ENCODE measurements at places on chromosomes 2 and 18. TPM values are rescaled to one million over a fixed set of nuclear protein-coding genes. Genes with fewer than 3 reads are reported as not detected.

GPC1 gene
- polyA plus RNA-seq: 97.8 TPM

CAPN14 gene
- not detected for polyA plus RNA-seq

- no peak for DNase-seq
These were observed 99.9 kb upstream of the FN1 start for GRCh38 chr2:215535741-215536140.

DNA sequence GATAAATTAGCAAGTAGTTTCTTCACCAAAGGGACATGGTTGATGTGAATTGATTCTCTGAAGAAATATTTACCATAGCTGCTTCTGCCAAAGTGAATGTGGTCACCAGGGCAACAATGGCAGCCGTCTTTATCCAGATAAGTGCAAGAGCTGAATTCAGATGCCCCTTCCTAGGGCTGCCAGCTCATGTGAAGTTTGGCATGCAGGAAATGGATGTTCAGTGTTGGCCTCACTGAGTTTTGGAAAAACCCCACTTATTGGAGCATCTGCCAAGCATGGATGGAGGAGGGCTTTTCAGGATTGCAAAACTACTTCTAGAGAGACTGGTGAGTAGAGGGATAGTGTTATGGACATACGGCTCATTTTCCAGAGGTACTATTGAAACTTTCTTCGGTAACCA lies 80.8 kb downstream of the FMNL2 start:
- DNase-seq: no peak
